ENCODE measurements at places on chromosomes 2 and 18. TPM values are rescaled to one million over a fixed set of nuclear protein-coding genes. Genes with fewer than 3 reads are reported as not detected.

- peak; percentile 58 for DNase-seq
Measured at GRCh38 chr2:220001751-220002150, 374.3 kb downstream of the SLC4A3 start.

ATP6V1B1 gene
- polyA plus RNA-seq: 1.4 TPM

CFAP65 gene
- not detected for polyA plus RNA-seq

SMAD4 gene
- 57.6 TPM for polyA plus RNA-seq

PDE1A gene
- 0.26 TPM for polyA plus RNA-seq

GRCh38 chr2:209942936-209943605, 59.4 kb upstream of the RPE start:
- no peak for DNase-seq
